ENCODE measurements at places on chromosomes 7 and 10.

DNA sequence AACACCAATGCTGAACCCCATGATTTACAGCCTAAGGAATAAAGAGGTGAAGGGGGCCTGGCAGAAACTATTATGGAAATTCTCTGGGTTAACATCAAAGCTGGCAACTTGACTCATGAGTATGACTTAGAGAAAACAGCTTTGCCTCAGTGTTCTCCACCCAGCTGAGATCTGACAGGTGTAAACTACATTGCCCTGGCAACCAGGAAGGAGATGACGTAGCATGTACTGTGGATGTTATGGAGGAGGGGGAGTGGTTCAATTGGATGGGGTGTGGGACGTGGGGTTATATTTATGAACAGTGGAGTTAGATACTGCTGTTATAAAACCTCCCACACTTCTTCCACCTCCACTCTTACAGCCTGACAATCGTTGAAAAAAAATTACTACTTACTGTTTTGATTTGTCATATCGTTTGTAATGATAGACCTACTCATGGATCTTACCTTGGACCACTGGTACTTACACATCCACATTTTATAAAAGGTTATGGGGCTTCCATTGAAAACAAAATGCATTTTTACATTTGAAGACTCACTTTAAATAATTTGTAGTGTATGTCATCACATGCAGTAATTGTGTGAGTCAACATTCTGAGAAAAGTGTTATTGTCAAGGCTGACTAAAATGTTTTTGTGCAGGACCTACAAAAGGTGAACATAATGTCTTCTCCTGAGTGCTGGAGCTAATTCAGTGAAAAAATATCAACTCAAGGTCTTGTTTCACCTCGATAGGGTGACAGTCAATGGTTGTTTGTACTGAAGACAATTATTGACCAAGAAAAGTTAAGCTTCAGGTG lies 6.4 kb downstream of the OR2F1 start:
- DNase-seq, result no peak

DNA sequence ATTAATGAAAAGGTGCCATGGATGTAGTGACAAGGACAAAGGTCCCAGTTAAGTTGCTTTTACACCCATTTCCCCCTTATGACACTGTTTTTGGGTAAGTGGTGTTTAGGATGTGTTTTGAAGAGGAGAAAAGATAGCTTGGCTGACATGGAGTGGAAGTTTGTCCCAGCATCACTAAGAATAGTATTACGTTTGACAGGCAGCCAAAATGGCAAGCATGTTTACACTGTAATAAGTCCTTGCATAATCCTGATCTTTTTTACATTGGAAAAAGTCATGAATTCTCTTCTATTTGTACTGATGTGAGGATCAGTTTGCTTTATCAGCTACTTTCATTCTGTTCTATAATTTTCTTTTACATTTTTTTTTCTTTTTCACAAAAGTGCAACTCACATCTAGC lies 137.8 kb downstream of the CHRM2 start:
- no peak for DNase-seq

DNA sequence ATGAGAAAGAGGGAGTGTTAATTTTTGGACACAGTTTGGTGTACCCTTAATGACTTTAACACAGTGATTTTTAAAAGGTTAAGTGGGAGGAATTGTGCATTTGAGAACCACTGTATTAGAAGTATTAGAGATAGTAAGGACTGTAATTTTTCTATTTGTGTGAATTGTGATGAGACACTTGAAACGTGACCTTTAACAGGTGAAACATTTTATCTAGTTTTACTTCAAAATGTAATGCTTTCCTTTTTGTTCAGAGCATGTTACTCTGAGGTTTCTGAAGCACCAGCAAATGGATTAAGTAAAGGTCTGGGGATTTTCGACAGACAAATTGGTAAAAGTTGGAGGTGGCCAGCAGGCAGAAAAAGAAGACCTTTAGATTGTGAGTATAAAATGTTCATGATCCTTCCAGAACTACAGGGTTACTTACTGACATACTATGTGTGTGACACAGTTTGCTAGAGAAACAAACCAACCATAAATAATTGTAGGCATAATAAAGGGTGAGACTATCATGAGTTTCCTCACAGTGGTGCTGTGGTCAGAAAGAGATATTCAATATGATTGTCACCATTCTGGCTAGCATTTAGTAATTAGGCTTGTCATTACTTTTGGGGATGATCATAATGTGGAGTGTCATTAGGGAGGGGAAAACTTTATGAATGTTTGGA lies 26.1 kb downstream of the LCOR start:
- no peak for DNase-seq

DNA sequence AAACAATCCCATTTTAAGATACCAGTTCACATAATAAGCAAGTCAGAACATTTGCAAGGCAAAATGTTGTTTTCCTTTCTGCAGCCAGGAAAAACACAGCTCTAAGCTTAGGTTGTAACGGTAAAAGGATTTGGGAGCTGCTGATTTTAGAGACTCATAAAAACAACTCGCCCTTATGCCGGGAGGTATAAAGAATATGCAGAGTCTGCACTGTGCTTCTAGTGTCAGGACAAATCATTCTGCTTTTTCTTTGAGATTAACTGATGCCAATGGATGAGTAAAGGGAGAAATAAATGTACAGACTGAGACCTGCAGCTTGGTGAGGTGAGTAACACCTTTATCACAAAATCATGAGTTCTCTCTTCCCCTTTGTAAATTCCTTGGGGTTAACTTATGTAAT lies 2.0 kb upstream of the SFR1 start:
- DNase-seq, result no peak

Measured in hypothalamus (tissue), 51 donors.